Chondrocyte (in vitro differentiated cells): ENCODE measurements at places on chromosomes 1 and 21. TPM values are rescaled to one million over a fixed set of nuclear protein-coding genes. Genes with fewer than 3 reads are reported as not detected.

Gene C1orf185
- not detected in 3 replicates for total RNA-seq

GRCh38 chr1:17933501-17933900 is 174.1 kb upstream of the IGSF21 start:
- DNase-seq = no peak
- H3K4me1 ChIP-seq = no peaks in the 10 kb centered on the region
- peaks cover 18% of the 10 kb centered on the region for H3K27me3 ChIP-seq
- H3K36me3 ChIP-seq = no peaks in the 10 kb centered on the region

GRCh38 chr1:27778056-27778455 is 5.0 kb downstream of the STX12 start:
- peak overlapping the region; percentile 2 for H3K27ac ChIP-seq
- no peak overlapping the region for H3K4me3 ChIP-seq
- H3K27me3 ChIP-seq = no peaks in the 10 kb centered on the region
- H3K4me1 ChIP-seq = peaks cover 25% of the 10 kb centered on the region
- peaks cover 10% of the 10 kb centered on the region for H3K36me3 ChIP-seq

Gene LINGO4
- total RNA-seq = not detected in 3 replicates

DNA sequence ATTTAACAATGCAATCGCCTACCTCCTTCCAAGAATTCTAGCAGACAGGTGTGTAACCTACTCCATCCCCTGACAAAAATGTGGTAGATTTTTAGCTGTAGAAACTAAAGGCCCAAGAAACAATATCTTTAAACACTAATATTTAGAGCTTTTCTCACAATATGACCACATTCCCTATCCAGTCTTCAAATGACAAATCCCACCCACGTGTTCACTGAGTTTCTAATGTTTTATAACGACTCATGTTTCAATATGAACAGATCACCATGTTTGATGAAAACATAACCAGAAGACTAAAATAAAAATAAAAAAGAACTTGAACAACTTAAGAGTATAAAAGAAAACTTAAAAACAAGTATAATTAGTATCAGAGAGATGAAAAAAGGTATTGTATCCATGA is 24.6 kb downstream of the RSBN1 start:
- no peaks in the 10 kb centered on the region for H3K36me3 ChIP-seq
- no peaks in the 10 kb centered on the region for H3K27me3 ChIP-seq
- H3K4me1 ChIP-seq = peaks cover 26% of the 10 kb centered on the region
- DNase-seq = no peak

GRCh38 chr1:7704214-7705047 is 66.7 kb upstream of the VAMP3 start:
- H3K27ac ChIP-seq = no peak overlapping the region
- peaks cover 8% of the 10 kb centered on the region for H3K4me1 ChIP-seq
- H3K36me3 ChIP-seq = peaks cover 1% of the 10 kb centered on the region
- DNase-seq = peak; percentile 95

- H3K27ac ChIP-seq = peak overlapping the region; percentile 39
- no peak for DNase-seq
- H3K27me3 ChIP-seq = no peaks in the 10 kb centered on the region
These were observed 168.1 kb upstream of the FGGY start for GRCh38 chr1:59128784-59129227.

Gene SPATA46
- not detected in 3 replicates for total RNA-seq

- peak overlapping the region; percentile 3 for H3K27ac ChIP-seq
- no peak for DNase-seq
- peaks cover 6% of the 10 kb centered on the region for H3K36me3 ChIP-seq
- H3K4me3 ChIP-seq = no peak overlapping the region
These were observed 31.4 kb downstream of the GNG12 start for GRCh38 chr1:67801903-67802302.

GRCh38 chr1:48679859-48680258 is 96.8 kb downstream of the BEND5 start:
- H3K4me1 ChIP-seq = peaks cover 12% of the 10 kb centered on the region
- no peak overlapping the region for H3K27ac ChIP-seq
- H3K4me3 ChIP-seq = no peak overlapping the region
- peaks cover 4% of the 10 kb centered on the region for H3K27me3 ChIP-seq

DNA sequence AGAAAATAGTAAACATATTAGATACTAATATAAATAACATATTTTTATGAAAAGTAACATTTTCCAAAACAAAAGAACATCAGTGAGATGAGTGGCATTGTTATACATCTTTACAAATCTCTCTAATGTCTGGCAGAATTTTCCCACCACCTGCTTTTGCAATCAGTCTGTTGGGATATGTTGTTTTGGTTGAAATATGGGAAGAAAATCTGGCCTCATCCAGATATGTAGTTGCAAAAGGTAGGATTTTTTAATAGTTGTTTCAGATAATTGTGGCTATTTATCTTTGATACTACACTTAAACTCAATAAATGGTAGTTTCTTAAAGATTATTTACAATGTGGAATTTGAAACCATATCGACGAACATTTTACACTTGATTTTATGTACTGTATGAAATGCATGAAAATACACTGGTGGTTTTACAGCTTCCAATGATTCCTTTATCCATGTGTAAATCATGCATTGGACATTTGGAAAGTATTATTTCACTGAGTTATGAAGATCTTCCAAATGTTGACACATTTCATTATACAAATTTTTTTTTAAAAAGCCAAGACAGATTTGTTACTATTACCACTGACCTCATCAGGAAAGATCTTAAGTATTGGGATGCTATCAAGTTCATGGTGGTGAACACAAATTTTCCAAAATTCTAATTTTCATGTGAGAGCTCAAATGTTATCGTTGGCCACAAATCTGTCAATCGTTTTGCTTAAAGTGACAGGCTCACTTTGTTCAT is 74.1 kb upstream of the CD34 start:
- no peak overlapping the region for H3K4me3 ChIP-seq
- peaks cover 24% of the 10 kb centered on the region for H3K27me3 ChIP-seq
- H3K27ac ChIP-seq = no peak overlapping the region
- no peak for DNase-seq
- no peaks in the 10 kb centered on the region for H3K36me3 ChIP-seq

Gene WNT3A
- not detected in 3 replicates for total RNA-seq

- peaks cover 27% of the 10 kb centered on the region for H3K4me1 ChIP-seq
- H3K27ac ChIP-seq = peak overlapping the region; percentile 72
- H3K27me3 ChIP-seq = no peaks in the 10 kb centered on the region
- no peaks in the 10 kb centered on the region for H3K36me3 ChIP-seq
- H3K4me3 ChIP-seq = no peak overlapping the region
These were observed 242.4 kb upstream of the TMEM51 start for GRCh38 chr1:14910984-14911721.

DNA sequence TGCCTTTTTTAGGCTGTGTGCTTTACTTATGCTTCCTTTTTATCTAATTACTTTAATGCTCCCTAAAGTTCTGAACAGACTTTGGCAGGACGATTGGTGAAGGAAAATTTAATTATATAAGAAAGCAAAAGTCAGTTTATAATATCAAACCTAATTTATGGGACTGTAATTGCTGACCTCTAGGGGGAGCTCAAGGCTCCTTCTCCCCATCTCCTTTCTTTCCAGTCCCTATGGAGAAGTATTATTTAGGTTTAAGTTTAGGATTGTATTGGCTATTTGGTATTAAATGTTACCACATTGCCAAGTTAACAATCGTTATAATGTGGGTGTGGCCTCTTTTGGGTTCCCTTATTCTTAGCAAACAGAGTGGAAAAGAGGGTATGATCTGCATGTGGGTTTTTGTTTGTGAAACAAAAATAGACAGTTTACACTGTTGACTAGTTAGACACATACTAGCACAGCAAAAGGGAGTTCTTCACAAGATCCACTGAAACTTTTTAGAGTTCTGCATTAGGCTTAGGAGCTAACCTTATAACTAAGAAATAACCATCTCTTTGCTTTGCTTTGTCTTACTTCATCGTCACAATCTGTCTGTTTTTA is 48.2 kb upstream of the TNFSF4 start:
- H3K36me3 ChIP-seq = peaks cover 5% of the 10 kb centered on the region
- no peak for DNase-seq
- H3K27me3 ChIP-seq = no peaks in the 10 kb centered on the region
- no peak overlapping the region for H3K27ac ChIP-seq
- no peaks in the 10 kb centered on the region for H3K4me1 ChIP-seq

DNA sequence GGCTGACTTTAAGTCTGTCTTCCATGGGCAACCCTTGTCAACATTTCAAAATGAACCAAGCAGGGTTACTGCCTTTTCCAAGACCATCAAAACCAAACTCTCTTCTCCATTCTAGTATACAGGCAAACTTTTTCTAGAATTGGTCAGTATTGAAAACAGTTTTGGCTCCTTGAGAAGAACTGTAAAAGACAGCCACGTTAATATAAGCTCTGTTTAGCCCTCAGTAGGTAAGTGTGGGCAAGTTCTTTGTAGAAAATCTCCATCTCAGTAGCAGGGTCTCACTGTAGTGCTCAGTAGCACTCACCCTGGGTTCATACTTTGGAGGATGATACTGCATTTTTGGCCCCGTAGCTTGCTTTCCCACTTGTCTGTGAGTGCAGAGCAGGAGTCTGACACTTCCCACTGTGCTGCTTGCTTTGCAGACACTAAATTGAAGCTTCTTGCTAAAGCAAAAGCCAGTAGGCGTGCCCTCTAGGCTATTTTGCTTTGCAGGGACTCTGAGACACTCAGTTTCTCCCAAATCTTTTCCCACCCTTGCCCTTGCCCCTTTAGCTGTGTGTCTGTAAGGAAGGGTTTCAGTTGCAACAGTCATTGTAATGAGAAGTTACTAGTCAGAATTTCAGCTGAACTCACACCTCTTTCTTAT is 34.3 kb upstream of the CACYBP start:
- H3K4me3 ChIP-seq = no peak overlapping the region
- peaks cover 64% of the 10 kb centered on the region for H3K4me1 ChIP-seq
- H3K27me3 ChIP-seq = no peaks in the 10 kb centered on the region
- H3K36me3 ChIP-seq = no peaks in the 10 kb centered on the region
- no peak for DNase-seq
